Activated CD8-positive, alpha-beta memory T cell treated with anti-CD3 and anti-CD28 coated beads, Interleukin-2, amount 50 U/mL, for 48 hours (primary cell): ENCODE measurements at places on chromosomes 7 and 10.

- no peak for DNase-seq
Measured at GRCh38 chr7:30859940-30860496, 51.6 kb upstream of the AQP1 start.

DNA sequence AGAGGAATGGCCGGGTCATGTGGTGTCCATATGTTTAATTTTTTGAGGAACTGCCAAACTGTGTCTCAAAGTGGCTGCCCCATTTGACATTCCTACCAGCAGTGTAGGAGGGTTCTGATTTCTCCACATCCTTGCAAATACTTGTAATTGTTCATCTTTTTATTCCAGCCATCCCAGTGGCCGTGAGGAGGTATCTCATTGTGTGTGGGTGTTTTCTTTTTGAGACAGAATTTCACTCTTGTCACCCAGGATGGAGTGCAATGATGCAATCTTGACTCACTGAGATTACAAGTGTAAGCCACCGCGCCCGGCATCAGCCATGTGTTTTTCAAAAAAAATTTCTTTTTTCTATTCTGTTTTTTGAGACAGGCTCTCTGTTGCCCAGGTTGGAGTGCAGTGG is 38.7 kb upstream of the DLG5 start:
- no peak for DNase-seq

GRCh38 chr7:139647814-139648390 is 124.4 kb downstream of the CLEC2L start:
- no peak for DNase-seq

GRCh38 chr7:158494162-158494586 is 93.4 kb downstream of the PTPRN2 start:
- no peak for DNase-seq

DNA sequence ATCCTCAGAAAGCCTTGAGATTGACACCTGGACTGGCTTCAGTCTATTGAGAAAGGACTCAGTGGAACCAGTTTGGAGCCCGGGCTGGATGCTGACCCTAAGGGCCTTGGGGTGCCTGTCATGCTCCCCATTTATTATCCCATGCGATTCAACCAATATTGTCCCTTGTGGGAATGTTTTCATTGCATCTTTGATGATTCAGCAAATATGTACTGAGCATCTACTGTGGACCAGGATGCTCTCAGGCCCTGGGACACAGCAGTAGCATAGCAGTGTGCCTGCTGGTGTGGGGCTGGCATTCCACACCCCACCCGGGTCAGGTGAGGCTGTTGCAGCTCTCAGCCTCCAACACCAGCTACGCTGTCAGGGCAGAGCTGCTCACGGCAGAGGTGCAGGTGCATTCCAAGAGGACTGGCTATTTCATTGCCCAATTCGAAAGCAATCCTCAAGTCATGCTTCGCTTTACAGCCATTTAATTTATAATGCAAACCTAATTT is 586.0 kb downstream of the TCERG1L start:
- no peak for DNase-seq

DNA sequence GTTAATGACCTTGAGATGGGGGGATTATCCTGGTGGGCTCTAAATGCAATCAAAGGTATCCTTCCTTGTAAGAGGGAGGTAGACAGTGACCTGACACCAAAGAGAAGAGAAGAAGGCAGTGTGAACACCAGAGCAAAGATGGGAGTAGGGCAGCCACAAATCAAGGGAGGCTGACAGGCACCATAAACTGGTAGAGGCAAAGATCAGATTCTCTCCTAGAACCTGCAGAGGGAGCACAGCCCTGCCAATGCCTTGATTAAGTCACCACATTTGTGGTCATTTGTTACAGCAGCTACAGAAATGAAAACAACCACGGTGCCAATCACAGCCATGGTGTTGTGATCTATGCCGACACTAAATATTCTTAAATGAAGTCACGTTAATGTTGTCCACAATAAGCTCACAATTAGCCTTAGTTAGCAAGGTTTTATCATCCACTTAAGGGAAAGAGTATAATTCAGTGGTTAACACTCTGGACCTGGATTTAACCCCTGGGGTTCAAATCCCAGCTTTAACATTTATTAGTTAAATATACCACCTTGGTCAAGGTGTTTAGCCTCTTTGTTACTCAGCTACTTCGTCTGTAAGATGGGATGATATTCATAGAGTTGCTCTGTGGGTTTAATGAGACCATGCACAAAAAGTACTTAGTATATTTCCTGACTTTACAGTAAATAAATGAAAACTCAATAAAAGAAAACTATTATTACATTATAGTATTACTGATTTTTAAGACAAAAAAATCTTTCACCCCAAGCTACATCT is 70.8 kb downstream of the SGMS1 start:
- no peak for DNase-seq

DNA sequence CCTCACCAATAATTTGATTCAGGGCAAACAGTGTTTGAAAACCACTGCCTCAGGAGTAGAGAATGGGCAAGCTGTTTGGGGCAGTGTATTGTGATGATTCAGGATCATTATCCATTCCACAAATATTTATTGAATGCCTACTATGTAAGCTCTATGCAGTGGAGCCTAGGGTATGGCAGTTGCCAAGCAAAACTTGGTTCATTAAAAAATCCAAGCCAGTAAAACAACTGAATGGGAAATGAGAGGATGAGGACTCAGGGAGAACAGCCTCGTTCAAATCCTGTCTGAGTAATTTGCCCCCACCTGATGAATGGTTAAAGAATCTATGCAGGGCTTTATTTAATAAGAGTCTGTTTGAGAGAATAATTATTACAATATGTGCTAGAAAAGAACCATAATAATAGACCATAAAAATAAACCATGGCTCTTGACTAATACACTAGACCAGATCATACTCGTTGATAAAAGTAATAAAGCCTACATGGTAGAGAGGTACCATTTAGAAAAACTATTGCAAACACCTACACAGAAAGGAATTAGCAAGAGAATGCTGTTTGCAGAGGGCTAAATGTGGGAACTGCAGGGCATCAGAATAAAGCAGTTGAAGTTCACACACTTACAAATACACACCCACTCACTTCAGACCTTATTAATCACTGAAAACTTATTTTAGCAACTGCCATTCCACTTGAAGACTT is 71.7 kb downstream of the CREB5 start:
- no peak for DNase-seq

GRCh38 chr10:58998924-58999713 is 177.3 kb upstream of the PHYHIPL start:
- DNase-seq, result no peak

- no peak for DNase-seq
Measured at GRCh38 chr7:85565276-85565675, 378.4 kb upstream of the SEMA3D start.

DNA sequence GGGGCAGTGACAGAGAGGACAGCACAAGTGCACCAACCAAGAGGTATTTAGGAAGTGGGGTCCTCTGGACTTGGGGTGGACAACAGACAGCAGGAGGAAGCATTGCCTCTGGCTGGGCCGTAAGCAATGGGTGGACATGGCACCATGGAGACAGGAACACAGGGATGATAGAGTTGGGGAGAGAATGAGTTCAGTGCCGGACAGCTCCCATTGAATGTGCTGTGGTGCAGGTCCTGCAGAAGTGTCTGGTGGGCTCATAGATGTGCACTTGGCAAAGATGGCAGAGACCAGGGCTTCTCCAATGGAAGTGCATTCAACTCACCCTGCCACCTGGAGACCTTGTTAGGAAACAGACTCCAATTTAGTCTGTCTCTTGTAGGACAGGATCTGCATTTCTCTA is 341.5 kb upstream of the ZMIZ1 start:
- DNase-seq, result no peak

- DNase-seq, result no peak
Measured at GRCh38 chr7:121530227-121531174, 134.4 kb upstream of the FAM3C start.

- DNase-seq, result no peak
Measured at GRCh38 chr10:120607016-120607709, 150.1 kb downstream of the PLPP4 start.

- DNase-seq, result no peak
Measured at GRCh38 chr7:129208667-129209066, 16.2 kb upstream of the AHCYL2 start.
